ENCODE measurements at places on chromosomes 5 and 9. TPM values are rescaled to one million over a fixed set of nuclear protein-coding genes. Genes with fewer than 3 reads are reported as not detected.

ADAMTS2 gene
- total RNA-seq: 11.9 TPM

NTNG2 gene
- 0.38 TPM for total RNA-seq

DNA sequence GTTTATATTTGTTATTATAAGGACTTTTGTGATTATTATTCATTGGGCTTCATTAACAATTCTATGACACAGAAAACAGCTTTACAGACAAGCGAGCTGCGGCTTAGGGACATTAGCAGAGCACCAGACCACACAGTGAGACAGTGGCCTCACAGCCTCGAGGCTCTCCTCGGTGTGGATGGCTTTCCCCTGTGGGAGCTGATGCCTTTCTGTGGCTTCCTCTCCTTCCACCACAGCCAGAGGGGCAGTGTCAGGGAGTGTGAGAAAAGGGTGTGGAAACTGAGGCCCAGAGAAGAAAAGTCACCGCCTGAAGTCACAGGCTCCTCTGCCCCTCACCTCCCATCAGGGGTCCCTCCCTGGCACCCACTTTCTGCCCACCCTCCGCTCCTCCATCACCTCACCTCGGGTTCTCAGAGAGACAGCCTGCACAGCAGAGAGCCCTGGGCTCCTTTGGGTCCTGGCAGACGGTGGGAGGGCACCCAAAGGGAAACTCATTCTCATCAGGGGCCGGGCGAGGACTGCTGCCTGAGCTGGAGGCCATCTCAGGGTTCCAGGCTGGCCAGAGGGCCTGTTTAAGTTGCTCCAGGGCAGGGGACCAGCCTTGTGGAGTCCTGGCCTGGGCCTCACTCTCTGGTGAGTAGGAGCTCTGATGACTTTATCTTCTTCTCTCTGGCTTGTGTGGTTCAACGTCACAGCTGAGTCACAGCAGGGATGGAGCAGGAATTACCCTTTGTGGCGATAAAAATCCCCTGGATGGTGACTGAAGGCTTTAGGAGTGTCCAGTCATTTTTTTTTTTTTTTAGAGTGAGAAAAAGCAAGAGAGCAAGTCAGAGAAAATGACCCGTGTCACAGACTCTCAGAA lies 830 bp downstream of the TRAF1 start:
- no peak for DNase-seq

- DNase-seq: no peak
Observed at GRCh38 chr5:159424123-159424522, 93.8 kb upstream of the IL12B start.

LRRC19 gene
- 0.55 TPM for total RNA-seq

All from left lobe of liver (tissue), 2 donors.